Activated CD4-positive, CD25-positive, alpha-beta regulatory T cell treated with anti-CD3 and anti-CD28 coated beads, Interleukin-2, amount 50 U/mL, for 16 hours (primary cell): ENCODE measurements at places on chromosomes 2 and 18.
A peak's percentile ranks its signal among the peaks of the same experiment; 100 is the strongest.

DNA sequence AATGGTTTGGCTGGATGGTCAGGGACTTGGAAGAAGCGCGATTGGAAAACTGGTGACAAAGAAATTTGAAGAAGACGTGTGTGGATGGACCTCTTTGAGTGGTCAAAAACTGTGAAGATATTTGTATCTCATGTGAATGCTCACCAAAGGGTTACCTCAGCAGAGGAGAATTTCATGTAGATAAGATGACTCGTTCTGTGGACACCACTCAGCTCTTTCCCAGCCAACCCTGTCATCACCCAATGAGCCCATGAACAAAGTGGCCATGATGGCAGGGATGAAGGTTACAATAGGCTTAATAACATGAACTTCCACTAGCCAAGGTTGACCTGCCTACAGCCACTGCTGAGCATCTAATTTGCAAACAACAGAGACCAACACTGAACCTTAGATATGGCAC, 248.3 kb downstream of the KCNE4 start:
- no peak for DNase-seq

DNA sequence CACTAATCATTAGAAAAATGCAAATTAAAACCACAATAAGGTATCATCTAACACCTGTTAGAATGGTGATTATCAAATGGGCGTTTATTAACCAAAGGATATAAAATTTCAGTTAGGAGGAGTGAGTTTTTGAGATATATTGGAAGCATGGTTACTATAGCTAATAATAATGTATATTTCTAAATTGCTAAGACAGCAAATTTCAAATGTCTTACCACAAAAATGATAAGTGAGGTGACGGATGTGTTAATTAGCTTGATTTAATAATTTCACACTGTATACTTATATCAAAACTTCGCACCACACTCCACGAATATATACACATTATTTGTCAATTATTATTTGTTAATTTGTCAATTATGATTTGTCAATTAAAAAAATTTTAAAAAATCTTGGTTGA, 227.2 kb upstream of the DDX18 start:
- DNase-seq: no peak

DNA sequence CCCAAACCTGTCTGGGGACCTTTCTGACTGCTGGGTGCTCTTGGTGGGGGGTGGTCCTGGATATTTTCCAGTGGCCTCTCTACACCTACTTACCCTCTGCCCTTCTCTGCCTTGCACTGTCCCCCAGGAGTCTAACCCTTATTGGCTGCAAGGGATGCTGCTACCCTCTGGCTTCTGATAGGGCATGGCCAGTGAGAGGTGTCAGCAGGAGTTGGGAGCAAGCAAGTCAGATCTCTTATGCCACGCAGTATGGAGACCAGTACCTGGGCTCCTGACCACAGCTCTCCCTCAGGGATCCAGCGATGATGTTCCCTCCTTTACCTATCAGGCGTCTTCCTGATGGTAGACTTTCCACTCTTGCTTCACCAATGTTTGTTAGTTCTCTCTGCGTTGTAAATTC, 373.7 kb downstream of the SOCS6 start:
- DNase-seq: no peak

DNA sequence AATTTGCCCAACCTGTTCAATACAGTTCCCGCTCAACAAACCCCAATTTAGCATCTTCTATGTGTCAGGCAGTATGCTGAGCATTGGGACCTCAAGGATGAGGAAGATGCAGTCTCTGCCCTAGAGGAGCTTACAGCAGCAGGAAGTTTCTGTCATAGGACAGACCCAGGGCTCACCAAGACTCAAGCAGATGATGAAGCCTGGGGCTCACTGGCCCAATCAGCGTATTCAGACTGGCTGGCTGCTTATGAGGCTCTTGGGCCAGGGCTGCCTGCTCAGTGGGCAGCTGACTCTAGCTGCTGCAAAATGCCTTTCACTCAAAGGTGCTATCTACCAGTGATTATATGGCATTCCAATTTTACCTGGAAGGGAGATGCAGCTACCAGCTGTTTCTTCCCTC, 2.1 kb downstream of the FAM178B start:
- no peak for DNase-seq

- no peak for DNase-seq
Measured at GRCh38 chr2:165539985-165540384, 70.5 kb downstream of the CSRNP3 start.

DNA sequence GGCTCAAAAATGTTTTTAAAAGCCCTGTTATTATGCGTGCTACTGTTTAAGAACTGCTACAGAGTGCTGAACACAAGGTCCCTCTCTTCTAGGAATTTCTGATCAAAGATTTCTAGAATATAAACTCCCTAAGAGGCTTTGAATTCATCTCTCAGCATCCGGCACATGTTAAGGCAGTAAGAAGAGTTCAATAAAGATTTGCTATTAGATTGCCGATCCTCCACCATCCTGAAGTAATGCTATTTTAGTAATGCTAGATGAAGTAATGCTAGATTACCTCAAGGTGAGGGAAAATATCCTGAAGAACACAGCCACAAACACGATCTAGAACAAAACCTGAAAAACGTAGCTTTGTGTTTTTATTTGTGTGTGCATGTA, 949 bp upstream of the MYL12B start:
- DNase-seq: no peak

DNA sequence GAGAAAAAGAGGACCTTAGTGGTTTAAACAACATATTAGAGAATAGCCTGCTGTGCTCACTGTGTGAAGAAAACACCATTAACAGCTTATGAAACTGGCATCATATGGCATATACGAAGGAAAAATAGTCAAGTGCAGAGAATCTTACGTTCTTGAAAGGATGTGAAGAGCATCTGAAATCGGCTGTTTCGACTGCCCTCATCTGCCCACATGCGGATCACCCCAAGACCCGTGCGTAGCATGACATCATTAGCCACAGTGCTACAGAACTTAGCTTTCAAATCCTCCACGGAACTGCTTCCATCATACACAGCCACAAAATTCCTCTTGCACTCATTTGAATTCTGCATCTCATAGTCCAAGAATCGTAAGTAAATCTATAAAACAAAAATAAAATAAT, 84.3 kb downstream of the NETO1 start:
- no peak for DNase-seq

- DNase-seq: no peak
Measured at GRCh38 chr2:38158378-38159118, 82.6 kb upstream of the CYP1B1 start.

- no peak for DNase-seq
Measured at GRCh38 chr2:172864182-172864581, 128.5 kb downstream of the RAPGEF4 start.

DNA sequence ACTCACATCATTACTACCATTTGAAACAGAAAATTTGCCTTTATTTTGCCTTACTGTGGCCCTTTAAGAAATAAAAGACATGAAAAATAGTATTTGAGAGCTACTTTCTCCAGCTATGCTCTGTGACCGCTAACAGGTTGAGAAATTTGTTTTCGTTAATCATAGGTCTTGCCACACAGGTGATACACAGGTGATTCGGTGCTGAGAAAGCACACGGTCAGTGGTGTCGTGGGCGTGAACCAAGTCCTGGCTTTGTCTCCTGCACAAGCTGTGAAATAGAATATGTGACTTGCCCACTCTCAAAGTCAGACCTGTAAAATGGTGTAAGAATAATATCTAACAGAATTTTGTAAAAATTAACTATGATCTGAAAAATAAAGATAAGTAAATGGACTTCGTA, 155.3 kb upstream of the SLC39A10 start:
- no peak for DNase-seq

- DNase-seq: no peak
Measured at GRCh38 chr2:1091895-1092585, 141.4 kb downstream of the SNTG2 start.

DNA sequence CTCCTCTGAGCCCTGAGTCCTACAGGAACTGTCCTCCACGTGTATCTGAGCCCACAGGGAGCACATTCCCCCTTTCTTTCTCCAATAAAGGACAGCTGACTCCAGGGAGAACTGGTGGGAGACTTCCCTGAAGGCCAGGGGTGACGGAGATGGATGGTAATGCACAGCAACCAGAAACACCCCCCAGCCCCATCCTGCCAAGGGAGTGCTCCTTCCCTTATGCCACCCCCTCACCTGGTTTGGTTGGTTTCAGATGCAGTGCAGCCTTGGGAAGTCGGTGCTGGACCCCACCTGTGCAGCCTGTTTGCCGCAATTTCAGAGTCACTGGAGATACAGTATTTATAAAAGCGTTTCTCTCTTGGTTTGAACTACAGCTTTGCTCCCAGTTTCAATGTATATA, 24.0 kb downstream of the GPR55 start:
- no peak for DNase-seq

DNA sequence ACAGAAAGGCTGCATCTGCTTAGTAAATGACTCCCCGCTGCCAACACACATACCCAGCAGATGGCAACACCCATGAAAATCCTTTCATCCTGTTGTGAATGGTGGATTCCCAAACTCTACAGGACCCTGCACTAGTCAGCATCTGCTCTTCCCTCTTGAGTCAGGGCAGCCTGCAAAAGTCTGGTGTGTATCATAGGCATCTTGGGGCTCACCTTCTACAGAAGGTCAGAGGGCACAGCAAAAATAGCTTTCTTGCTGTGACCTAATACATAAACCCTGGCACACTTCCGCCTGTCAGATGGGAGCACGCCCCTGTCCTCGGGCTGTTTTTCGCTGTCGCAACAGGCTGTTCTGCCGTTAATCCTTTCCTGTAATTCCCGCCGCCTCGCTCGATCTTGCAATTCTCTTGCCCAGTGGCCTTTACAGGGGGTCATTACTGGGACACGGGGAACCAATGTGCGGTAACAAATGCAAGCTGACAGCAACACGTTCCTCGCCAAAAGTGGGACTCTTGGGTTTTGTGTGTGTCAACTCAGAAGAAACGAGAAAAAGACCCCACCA, 19.9 kb upstream of the SCYGR1 start:
- no peak for DNase-seq

DNA sequence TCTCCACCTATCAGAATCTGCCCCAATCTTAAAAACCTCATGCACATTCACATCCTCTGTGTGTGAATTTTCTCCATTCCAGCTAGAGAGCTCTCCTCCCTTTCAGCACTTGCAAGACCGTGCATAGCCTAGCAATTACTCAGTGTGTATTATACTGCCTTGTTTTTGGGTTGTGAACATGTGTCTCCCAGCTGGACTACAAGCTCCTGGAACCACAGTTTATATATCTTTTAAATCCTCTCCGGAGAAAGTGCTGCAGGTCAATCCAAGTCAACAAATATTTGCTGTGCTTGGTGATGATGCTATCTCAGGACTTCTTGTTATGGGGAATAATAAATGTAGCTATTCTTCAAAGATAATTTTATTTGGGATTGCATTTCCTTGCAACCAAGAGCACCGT, 58.2 kb upstream of the MEX3C start:
- DNase-seq: no peak

GRCh38 chr2:153641046-153641445, 162.5 kb upstream of the RPRM start:
- DNase-seq: no peak

- no peak for DNase-seq
Measured at GRCh38 chr2:119293900-119294299, 70.3 kb downstream of the STEAP3 start.

- no peak for DNase-seq
Measured at GRCh38 chr2:14306268-14306861, 326.2 kb upstream of the LRATD1 start.

DNA sequence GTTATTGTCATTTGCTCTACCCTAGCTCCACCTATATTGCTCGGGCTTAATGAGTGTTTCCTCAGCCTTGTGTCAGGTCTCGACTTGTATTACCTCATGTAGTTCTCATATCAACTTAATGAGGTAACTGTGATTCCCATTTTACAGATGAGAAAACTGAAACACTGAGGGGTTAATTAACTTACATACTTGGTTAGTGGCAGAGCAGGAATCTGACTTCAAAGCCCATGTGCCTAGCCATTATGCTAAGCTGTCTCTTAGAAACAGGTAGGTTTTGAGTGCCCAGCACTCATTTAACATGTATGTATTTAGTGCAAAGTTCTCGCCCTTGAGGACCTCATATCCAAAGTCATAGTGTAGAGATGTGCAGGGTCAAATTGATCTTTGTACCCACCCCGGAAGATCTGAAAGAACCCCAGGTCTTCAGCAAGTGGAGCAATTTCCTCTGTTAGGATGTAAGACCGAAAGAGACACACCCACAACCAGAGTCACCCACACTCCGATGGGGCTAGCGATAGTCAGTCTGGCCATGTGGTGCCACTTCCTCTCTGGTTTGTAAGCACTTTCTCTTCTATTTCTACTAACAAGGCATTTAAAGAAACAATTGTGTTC, 121.0 kb upstream of the SLC39A10 start:
- DNase-seq: peak; percentile 53

DNA sequence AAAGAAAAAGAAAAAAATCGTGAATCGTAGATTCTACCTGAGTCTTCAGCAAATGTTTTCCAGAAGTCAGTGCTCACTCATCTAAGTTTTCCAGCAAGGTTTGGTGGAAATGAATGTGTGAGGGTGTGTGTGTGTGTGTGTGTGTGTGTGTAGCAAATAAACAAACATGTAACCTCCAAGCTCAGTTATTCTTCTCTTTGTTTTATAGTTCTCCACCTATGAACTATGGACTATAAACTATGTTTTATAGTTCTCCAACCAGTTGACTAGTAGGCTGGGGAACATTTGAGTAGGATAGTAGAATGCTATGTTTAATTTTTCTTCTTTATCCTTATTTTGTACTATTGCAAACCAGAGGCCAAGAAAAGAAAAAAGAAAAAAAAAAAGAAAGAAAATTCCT, 44.6 kb upstream of the SERPINE2 start:
- no peak for DNase-seq

- no peak for DNase-seq
Measured at GRCh38 chr2:129274038-129274415, 705.4 kb upstream of the RAB6C start.

DNA sequence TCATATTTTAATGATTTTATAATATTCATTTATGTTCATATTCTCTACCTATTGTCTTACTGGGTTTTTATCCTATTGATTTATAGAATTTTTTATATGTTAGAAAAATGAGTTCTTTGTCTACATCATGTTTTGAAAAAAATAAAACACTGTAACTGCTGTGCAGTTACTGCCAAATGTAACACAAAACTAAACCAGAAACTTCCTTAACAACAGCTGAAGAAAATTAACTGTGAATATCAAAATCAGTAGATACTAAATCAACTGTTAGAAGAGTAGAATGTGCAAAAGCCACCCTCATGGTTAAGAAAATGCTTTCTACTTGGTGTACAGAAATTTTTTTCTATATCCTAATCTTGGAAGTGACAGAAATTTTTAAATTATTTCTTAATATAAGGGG, 69.5 kb downstream of the PTRHD1 start:
- DNase-seq: no peak

- DNase-seq: no peak
Measured at GRCh38 chr18:33404244-33404873, 36.2 kb downstream of the CCDC178 start.
